ENCODE measurements at places on chromosomes 7 and 10.

DNA sequence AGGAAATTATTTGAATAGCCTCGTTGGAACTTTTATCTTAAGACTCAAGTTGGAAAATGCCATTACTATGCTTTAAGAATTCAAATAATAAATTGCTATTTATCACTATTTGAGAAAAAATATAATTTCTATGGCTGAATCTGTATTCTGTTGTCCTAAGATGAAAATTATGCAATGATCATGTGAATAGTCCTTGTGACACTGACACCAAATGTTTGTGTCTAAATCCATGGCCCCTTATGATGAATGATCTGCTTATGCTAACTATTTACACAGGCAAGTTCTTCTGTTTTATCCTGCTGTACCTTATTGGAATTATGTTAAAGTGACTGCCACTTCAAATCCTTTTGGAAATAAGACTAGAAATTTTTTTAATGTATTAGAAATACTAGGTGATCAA is 208.7 kb downstream of the DOCK4 start:
- DNase-seq, result no peak

GRCh38 chr7:7427363-7427762 is 108.3 kb downstream of the COL28A1 start:
- no peak for DNase-seq

GRCh38 chr7:2271273-2272026 is 29.4 kb downstream of the NUDT1 start:
- no peak for DNase-seq

- no peak for DNase-seq
These were observed 110.1 kb downstream of the SMURF1 start for GRCh38 chr7:99033765-99034164.

- DNase-seq, result no peak
These were observed 34.2 kb upstream of the XRCC2 start for GRCh38 chr7:152710153-152710442.
